Hepatocyte (in vitro differentiated cells): ENCODE measurements at places on chromosomes 3 and 15. TPM values are rescaled to one million over a fixed set of nuclear protein-coding genes. Genes with fewer than 3 reads are reported as not detected.
A peak's percentile ranks its signal among the peaks of the same experiment; 100 is the strongest.

- no peak for DNase-seq
- H3K27ac ChIP-seq, result no peak overlapping the region
- no peaks in the 10 kb centered on the region for H3K36me3 ChIP-seq
- peaks cover 12% of the 10 kb centered on the region for H3K4me1 ChIP-seq
- H3K27me3 ChIP-seq, result no peaks in the 10 kb centered on the region
- H3K4me3 ChIP-seq, result no peak overlapping the region
These were observed 34.4 kb upstream of the TPRG1 start for GRCh38 chr3:189137416-189137815.

GRCh38 chr15:58407236-58407775, 24.5 kb upstream of the LIPC start:
- DNase-seq, result no peak
- no peaks in the 10 kb centered on the region for H3K4me1 ChIP-seq
- H3K36me3 ChIP-seq, result no peaks in the 10 kb centered on the region
- no peak overlapping the region for H3K4me3 ChIP-seq
- no peaks in the 10 kb centered on the region for H3K27me3 ChIP-seq

TNFAIP8L3 gene
- total RNA-seq, result 1.7 and 2.4 TPM in 2 replicates

- H3K36me3 ChIP-seq, result no peaks in the 10 kb centered on the region
- no peaks in the 10 kb centered on the region for H3K4me1 ChIP-seq
- H3K27ac ChIP-seq, result no peak overlapping the region
These were observed 111.1 kb upstream of the GPR149 start for GRCh38 chr3:154540950-154541604.

GRCh38 chr3:111414531-111414930, 127.5 kb upstream of the CD96 start:
- H3K4me3 ChIP-seq, result no peak overlapping the region
- no peaks in the 10 kb centered on the region for H3K27me3 ChIP-seq
- DNase-seq, result no peak
- H3K27ac ChIP-seq, result no peak overlapping the region

GRCh38 chr3:10344147-10344943, 23.4 kb upstream of the SEC13 start:
- no peaks in the 10 kb centered on the region for H3K4me1 ChIP-seq
- no peak overlapping the region for H3K27ac ChIP-seq
- no peak overlapping the region for H3K4me3 ChIP-seq
- peak; percentile 62 for DNase-seq
- H3K36me3 ChIP-seq, result no peaks in the 10 kb centered on the region
- no peaks in the 10 kb centered on the region for H3K27me3 ChIP-seq

KIF7 gene
- total RNA-seq, result 3.0 and 5.3 TPM in 2 replicates

GRCh38 chr3:65552434-65552833, 486.3 kb downstream of the MAGI1 start:
- H3K36me3 ChIP-seq, result no peaks in the 10 kb centered on the region
- no peak for DNase-seq
- H3K4me1 ChIP-seq, result peaks cover 8% of the 10 kb centered on the region
- no peak overlapping the region for H3K27ac ChIP-seq
- H3K4me3 ChIP-seq, result no peak overlapping the region
- H3K27me3 ChIP-seq, result no peaks in the 10 kb centered on the region

DNA sequence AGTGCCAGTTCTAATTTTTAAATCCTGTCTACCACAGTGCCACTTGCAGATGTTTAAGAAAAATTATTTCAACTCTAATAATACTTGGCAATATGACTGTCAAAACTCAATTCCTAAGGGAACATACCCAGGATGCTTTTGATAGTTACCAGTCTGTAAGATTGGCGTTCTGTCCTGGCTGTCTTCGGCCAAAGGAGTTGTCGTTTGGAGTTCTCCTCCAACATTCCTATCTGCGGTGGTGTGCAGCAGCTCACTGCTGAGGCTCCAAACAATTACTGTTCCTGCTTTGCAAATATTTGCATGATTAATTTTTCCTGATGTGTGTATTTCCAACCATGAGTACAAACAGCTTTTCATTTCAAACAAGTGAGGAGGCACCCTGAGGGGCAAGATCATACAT, 330.8 kb upstream of the DPH6 start:
- DNase-seq, result no peak
- no peaks in the 10 kb centered on the region for H3K36me3 ChIP-seq
- H3K27ac ChIP-seq, result no peak overlapping the region
- H3K4me3 ChIP-seq, result no peak overlapping the region

ECE2 gene
- not detected in 2 replicates for total RNA-seq

IMPG2 gene
- total RNA-seq, result 0.72 and 0.77 TPM in 2 replicates

DNA sequence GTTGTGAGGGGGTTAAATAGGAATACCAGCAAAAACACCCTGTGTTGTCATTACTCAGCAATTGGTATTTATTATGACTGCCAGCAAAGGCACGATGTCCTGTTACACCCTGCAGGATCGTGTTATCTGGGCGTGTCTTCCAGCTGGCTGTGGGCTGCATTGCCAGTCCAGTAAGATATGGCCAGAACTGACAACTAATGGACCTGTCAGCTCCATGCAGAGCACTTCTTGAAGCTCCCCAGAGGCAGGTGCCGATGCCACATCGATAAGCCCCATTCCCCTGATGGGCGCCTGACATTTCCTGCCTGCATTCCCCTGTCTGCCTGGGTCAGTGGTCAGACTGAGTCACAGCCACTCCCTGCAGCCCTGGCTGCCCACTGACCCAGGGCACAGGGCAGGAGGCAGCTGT, 79.7 kb upstream of the RASGRF1 start:
- H3K4me1 ChIP-seq, result peaks cover 17% of the 10 kb centered on the region
- peak; percentile 51 for DNase-seq
- H3K36me3 ChIP-seq, result no peaks in the 10 kb centered on the region
- H3K27me3 ChIP-seq, result no peaks in the 10 kb centered on the region
- H3K27ac ChIP-seq, result peak overlapping the region; percentile 63

MESP2 gene
- total RNA-seq, result 0.30 and 1.2 TPM in 2 replicates

- peaks cover 5% of the 10 kb centered on the region for H3K27me3 ChIP-seq
- no peak overlapping the region for H3K4me3 ChIP-seq
- no peaks in the 10 kb centered on the region for H3K36me3 ChIP-seq
These were observed 159.6 kb downstream of the MEIS2 start for GRCh38 chr15:36940636-36941260.

- H3K4me3 ChIP-seq, result no peak overlapping the region
- no peak overlapping the region for H3K27ac ChIP-seq
- H3K4me1 ChIP-seq, result peaks cover 3% of the 10 kb centered on the region
These were observed 164.3 kb downstream of the MCTP2 start for GRCh38 chr15:94395640-94396039.
